Activated T-cell treated with anti-CD3 and anti-CD28 coated beads for 48 hours (primary cell): ENCODE measurements at places on chromosomes 16 and 17.

GRCh38 chr17:75031972-75032719 is 14.6 kb downstream of the ATP5PD start:
- DNase-seq = peak; percentile 52

GRCh38 chr17:70006159-70006558 is 68.9 kb upstream of the KCNJ16 start:
- no peak for DNase-seq

DNA sequence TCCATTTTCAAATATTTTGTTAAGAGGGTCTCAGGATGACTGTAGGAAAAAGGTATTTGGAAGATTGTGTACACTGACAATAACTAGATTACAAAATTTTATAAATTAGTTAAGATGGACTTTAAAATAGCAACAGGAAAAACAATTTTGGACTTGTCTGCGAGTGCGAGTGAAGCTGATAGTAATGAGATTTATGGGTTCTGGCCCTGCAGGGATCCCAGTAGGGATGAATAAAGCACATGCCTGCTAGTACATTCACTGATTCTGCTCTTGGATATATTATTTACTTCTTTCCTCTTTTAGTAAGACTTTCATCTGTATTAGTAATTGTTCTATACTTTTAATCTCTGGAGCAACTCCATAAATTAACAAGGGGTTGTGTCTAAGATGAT is 28.2 kb downstream of the PRKCA start:
- DNase-seq = no peak

DNA sequence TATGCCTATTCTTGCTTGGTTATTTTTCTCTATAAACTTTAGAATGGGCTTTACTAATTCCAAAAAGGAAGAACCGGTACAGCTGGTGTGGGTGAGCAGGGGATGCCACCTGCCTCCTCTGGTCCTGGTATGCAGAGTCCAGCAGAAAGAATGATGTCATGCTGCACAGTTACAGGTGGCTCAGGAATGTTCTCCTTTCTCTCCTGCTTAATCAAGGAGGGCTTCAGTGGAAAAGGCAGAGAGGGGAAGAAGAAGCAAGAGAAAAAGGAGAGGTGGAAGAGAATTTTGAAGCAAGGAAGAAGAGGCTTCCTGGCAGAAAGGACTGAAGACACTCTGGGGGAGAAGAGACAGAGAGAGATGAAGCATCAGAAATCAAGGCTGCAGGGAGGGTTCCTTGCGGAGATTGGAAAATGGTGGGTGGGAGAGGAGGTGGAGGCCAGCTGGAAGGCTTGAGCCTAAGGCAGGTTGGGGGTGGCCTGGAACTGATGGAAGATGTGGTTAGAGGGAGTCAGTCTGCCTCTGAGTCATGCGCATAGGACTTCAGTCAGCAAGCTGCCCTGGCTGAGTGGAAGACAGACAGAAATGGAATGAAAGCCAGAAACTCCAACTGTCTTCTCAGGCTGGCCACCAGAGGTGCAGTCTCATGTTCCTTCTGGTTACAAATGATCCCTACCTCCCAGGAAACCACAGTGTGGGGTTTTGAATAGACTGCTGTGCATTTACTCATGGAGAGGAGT is 64.6 kb upstream of the CRHR1 start:
- no peak for DNase-seq

DNA sequence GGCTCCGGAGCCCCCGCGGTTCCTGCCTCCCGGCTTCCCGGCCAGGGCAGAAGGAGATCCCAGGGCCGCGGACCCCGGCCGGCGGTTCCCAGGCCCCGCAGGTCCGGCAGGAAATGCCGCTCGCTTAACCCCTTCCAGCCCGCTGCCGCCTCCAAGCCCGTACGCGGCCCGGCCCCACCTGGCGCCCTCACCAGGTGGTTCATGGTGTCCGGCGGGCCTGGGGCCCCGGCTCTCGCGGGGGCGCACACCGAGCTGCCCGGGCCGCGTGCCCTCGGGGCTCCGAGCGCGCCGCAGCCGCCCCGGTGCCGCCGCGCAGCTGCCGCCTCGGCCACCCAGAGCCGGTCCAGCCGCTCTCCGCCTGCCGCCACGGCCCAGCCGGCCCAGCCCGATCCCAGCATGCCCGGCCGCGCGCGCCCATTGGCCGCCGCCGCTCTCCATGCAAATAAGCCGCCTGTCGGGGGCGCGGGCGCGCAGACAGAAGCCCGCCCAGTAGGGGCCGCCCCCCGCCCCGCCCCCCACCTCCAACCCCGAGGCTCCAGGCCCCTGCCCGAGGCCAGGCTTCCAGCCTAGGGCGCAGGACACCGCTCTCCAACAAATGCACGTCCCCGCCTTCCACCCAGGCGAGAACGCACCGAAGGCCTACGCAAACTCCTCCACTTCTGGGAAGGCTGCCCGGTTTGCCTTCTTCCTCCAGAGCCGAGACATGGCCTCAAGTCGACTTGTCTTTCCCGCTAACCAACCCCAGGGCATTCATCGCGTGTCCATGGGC is at the start of gene BCAR1:
Gene BCAR1 (minus strand): TSS at position 345 of the 769 bp plus-strand sequence. CDS start 142 bp downstream, at position 203.
- DNase-seq = peak; percentile 32
